ENCODE measurements at places on chromosomes 4 and X.

DNA sequence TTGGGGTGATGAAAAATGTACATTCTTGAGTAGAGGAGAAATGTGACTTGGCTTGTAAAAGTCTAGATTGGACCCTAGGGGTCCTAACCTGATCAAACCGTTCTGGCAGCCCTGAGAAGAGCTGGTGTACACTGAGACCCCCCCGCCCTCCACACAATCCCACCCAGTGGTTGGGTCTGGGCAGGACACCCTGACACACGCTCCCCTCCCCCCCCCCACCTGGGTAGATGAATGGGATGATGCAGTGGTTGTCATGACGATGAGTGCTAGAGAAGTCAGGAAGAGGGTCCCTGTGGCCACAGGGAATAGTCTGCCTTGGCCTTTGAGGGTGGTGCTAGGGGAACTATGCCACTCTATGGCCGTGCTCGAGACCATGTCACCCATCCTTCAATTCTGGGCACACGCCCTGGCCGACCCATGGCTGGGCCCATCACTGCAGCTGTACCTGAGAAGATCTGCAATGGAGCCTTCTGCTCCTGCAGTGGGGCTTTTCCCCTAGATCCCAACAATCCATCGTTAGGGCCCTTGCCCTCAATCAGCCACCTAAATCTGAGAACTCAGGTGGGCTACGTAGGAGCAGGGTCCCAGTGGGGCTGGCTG, 4.4 kb downstream of the CDK16 start:
- DNase-seq: no peak

GRCh38 chrX:111308039-111308438, 37.8 kb upstream of the CAPN6 start:
- DNase-seq: no peak

DNA sequence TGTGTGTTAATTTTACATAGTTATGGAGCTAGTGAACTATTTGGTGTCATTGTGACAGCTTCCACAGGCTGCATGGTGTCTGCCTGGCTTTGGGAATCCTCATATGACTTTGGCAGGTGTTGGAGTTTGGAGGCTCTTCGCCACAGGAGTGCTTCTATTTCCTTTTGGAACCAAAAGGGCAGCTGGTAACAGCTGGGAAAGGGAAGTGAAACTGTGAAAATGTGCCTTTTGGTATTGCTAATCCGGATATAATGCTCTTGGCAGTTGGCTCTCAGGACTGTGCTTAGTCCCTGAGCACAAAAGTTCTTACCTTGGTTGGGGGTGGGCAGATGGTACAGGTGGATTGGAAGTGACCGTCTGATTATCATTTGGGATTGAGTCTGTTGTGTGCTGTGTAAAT, 18.1 kb downstream of the OFD1 start:
- no peak for DNase-seq

- DNase-seq: no peak
Observed at GRCh38 chr4:136390824-136391223, 1141.5 kb downstream of the PCDH18 start.

DNA sequence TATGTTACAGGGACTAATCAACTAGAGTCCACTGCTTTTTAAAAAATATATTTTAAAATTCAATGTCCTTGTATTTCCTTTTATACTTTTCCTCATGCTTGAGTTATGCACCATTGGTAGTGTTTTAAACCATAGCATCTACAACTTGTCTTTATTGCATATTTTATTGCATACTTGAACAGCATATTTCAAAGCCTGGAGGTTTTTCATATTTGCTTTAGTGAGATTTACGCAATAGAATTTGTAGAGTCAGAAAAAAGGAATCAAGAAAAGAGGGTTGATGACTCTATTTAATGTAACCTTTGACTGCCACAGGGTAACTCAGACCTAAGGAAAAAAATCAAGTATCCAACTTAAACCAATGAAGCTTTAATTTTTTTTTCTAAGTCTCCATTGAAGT, 1165.7 kb upstream of the IGFBP7 start:
- DNase-seq: no peak

GRCh38 chr4:44912980-44913379, 186.6 kb upstream of the GNPDA2 start:
- DNase-seq: no peak

DNA sequence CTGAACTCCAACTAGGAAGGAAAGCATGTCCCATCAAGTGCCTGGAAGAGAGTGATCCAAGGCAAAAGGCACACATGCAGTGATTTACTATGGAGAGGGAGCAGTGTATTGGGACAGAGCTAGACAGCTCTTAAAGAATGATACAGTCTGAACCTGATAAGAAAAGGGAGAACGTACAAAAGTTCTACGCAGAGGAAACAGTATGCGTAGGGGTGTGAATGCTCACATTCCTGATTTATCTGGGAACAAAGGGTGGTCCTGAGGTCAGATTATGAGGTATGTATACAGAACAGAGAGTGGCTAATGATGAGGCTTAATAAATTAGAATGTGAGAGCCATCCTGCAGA, 12.0 kb downstream of the HS3ST1 start:
- no peak for DNase-seq

DNA sequence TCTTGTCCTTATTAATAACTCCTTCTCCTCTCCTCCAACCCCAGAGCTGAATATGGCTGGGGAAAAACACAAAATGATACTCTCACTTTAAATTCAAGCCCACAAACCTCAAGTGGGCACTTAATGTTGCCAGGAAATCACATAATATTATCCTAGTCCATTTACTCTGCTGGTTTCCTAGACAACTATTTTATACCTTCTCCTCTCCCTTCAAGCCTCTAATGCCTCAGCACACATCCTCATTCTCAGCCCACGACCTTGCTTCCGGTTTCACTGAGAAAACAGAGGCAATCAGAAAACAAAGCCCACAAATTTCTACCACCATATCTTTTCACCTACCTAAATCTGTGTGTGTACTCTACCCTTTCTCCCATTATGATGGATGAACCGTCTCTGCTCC, 12.1 kb upstream of the CLCN5 start:
- no peak for DNase-seq

DNA sequence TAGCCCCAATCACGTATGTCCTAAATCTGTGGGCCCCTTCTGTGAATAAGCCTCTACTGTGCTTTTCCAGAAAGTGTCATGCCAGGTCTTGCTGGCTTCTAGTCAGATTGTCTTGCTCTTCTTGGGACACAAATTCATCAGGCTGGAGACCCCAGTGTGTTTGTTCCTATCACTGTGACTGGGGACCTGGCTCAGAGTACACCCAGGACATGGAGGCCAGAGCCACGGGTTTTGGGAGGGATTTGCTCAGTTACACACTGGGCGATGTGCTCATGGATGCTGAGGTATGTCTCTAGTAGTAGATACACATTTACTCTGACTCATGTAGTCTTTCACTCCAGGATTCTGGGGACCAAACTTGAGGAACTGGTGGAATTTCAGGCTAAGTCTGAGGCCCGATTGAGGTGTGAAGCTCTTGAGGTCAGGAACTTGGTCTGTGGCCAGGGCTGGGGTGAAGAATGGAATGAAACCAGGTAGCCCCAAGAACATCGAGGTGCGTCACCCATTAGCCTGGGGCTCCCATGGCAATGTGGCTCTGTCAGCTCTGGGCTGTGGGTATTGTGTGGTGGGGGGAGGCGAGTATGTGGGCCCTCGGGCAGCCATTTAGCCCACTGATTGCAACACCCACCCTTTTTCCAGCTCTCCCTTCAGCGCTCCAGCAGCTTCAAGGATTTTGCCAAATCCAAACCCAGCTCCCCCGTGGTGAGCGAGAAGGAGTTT, 7.7 kb downstream of the SASH3 start:
- DNase-seq: no peak

- no peak for DNase-seq
Observed at GRCh38 chr4:102477657-102478056, 23.5 kb upstream of the NFKB1 start.

- DNase-seq: no peak
Observed at GRCh38 chrX:70016513-70016912, 33.2 kb downstream of the AWAT2 start.

GRCh38 chrX:70322784-70323183, 32.9 kb downstream of the KIF4A start:
- no peak for DNase-seq

DNA sequence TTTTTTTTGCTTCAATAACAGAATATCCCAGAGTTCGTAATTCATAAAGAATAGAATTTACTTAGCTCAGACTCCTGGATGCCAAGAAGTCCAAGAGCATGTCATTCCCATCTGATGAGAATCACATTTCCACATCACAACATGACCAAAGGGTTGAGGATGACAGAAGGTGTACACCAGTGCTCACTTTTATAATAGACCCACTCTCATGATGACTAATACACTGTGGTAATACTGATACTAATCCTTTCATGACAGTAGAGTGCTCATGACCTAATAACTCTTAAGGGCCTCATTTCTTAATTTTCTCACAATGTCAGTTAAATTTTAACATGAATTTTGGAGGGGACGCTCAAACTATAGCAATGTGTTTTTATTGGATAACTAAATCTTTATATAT, 69.2 kb downstream of the ZNF732 start:
- DNase-seq: no peak

- DNase-seq: no peak
Observed at GRCh38 chr4:44872246-44872645, 145.9 kb upstream of the GNPDA2 start.

- no peak for DNase-seq
Observed at GRCh38 chr4:141610365-141610764, 26.0 kb upstream of the IL15 start.

DNA sequence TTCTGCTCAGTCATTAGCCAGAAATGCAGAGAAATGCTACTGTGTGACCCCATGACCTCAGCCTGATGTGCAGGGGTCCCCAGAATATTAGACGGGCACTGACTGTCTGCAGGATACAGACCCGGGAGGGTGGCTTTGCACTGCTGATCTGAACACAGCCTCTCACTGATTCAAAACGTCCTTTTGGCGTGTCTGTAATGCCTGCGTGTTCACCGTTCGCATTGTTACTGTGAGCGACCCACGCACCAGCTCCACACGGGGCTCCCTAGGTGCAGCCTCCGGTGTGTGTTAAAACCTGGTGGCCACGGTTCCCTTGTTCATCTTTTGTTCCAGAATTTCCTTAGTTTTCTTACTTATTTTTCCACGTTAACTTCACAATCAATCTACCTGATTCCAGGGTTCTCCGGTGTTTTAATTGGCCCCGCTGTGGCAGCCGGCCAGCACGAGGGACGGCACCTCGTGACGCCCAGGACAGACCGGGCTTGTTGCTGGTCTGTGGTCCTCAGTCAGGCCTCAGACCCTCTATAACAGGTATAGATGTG, 32.0 kb upstream of the SPON2 start:
- no peak for DNase-seq

- DNase-seq: peak; percentile 10
Observed at GRCh38 chr4:75686346-75686745, 13.1 kb upstream of the G3BP2 start.

DNA sequence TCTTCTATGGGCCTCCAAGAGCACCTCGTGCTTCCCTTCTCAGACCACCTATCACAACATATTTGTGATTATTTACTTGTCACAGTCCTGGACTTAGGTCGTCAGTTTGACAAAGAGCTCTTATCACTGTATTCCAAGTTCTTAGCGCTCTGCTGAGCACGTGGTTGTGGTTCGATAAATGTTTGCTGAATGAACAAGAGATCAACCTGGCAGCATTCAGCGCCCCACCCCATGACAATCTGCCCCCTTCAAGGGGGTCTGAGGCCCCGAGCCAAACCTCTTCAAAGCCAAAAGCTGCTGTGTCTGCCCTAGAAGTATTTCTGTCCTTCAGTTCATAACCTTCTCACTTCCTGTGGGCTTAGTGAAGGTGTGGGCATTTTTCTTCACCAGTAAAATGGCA, 15.0 kb downstream of the RPS4X start:
- DNase-seq: no peak

- no peak for DNase-seq
Observed at GRCh38 chr4:100184787-100185186, 5.5 kb downstream of the DDIT4L start.

GRCh38 chr4:81966676-81967075, 407.1 kb downstream of the HNRNPD start:
- no peak for DNase-seq

DNA sequence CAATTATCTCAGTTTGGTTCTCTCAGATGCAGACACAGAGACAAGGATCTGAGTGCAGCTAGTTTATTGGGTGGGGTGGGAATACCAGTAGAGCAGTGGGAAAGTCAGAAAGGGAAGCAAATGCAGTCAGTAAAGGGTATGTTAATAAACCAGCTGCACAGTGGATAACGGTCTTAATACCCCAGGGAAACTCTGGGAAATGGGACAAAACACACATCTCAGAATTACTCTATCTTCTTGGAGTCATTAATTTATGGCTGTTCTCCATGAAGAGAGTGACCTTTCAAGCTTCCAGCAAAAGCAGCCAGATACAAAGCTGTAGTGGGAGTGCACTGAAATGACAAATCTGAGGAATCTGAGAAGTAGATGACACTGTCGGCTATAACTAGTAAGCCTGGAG, 73.3 kb upstream of the NALF2 start:
- no peak for DNase-seq

DNA sequence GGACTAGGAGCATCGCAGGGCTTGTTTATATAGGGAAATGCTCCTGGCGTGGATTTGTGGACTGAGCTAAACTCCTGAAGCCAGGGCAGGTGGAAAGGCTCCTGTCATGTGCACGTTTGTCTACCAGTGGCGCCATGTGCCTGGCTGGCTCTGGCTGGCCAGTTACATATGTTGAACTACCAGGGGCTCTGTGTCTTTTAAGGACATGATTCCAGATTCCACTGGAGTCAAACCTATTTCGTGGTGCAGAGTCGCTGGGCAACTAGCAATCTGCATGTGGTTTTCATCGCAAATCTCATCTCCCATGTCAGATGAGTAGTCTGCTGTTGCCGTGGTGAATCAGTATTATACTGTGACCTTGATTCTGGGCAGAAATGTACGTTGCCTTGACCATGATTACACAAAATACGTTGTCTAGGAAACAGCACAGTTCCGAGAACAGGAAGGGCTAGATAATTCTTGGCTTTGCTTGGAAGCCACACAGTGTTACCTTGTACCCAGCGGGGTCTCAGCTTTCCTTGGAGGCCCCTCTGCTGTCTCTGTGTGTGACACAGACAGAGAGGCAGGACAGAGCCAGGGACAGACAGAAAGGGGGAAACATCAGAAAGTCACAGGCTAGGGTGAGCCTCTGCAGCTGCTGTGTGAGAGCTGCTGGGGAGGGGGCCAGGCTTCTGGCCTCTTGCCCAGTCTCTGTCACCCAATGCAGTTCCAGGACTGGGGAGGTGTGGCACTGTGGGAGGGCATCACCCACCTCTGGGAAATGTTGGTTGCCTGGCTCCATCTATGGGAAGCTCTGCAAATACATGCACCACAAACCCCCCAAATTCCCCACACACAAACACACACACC, 19.2 kb downstream of the PNMA6E start:
- DNase-seq: no peak

GRCh38 chr4:8846826-8847225, 24.8 kb downstream of the HMX1 start:
- DNase-seq: no peak

GRCh38 chr4:7945709-7946380, 6.2 kb upstream of the AFAP1 start:
- DNase-seq: no peak

- DNase-seq: no peak
Observed at GRCh38 chr4:128366212-128366611, 78.6 kb upstream of the PGRMC2 start.

- DNase-seq: no peak
Observed at GRCh38 chr4:21885770-21886169, 62.8 kb downstream of the KCNIP4 start.

All from activated effector memory CD4-positive, alpha-beta T cell treated with Interleukin-2 at 50 U/mL for 16 hours (primary cell).